Left forelimb (tissue), 1 donor: ENCODE measurements at places on chromosomes 1 and 21.

DNA sequence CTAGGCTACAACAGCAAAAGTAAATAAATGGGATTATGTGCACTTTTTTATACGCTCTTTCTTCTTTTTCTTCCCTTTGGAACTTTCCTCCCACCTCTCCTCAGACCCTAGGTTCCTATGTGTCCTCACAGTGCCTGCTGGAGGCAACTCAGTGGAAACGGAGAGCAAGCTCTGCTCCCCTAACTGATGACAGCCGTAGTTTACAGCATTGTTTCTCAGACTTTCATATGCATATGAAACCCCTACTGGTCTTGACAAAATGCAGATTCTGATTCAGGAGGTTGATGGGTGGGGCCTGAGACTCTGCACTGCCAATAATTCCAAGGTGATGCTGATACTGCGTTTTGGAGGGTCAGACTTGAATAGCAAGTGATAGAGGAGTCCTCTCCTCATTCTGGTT is 34.3 kb upstream of the HMCN1 start:
- DNase-seq: no peak

- peak; percentile 65 for DNase-seq
Observed at GRCh38 chr1:208240662-208241355, 3.4 kb downstream of the PLXNA2 start.

- no peak for DNase-seq
Observed at GRCh38 chr1:65939191-65939590, 146.5 kb downstream of the PDE4B start.

- DNase-seq: no peak
Observed at GRCh38 chr1:184425449-184426277, 38.8 kb downstream of the C1orf21 start.

DNA sequence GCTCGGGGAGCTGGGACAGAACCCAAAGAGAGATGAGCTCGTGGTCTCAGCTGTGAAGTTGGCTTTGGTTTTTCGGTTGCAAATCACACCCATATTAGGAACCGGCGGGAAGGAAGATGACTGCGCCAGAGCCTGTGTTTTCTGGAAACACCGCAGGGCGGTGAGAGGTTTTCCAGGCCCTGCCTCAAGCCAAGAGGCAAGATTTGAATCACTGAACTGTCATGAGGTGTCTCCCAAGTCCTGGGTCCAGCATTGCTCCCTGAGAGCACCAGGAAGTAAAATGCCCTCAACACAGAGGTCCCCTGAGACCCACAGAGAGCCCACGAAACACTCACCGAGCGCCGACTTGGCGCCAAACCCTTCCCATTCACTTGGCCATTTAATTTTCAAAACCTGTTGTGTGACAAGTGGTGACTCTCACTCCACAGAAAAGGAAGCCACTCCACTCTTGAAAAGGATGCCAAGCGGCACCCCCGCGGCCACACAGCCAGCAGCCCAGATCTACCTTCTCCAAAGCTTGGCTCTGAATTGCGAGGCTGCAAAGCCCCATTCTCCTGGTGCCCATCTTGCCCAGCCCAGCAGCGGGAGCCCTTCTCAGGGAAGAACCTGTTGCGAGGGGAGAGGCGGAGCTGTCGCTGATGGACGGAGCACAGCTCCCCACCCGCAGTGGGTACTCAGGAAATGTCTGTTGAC is 99.0 kb upstream of the RUNX3 start:
- no peak for DNase-seq

GRCh38 chr1:107689159-107689558 is 275.8 kb downstream of the VAV3 start:
- DNase-seq: no peak

DNA sequence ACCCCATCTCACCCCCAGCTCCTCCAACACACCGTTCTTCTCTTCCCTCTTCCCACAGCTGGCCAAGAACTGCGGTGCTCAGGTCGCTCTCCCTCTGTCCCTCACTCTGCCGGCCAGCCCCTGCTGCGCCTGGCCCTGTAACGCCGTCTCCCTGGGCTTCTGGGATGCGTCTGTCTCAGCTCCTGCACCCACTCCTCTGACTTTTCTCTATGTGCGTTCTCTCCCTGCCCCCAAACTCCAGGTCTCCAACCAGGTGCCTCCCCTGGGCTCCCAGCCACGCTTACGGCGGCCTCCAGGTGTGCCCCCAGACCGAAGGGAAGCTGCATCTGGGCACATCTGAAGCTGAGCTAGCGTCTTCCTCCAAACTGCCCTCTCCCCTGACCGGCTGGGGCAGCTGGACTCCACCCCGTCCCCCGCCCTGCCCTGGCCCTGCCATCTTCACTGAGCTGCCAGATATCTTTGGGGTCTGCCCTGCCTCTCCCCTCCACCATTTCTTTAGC is 2.6 kb downstream of the KRTAP10-12 start:
- DNase-seq: no peak

DNA sequence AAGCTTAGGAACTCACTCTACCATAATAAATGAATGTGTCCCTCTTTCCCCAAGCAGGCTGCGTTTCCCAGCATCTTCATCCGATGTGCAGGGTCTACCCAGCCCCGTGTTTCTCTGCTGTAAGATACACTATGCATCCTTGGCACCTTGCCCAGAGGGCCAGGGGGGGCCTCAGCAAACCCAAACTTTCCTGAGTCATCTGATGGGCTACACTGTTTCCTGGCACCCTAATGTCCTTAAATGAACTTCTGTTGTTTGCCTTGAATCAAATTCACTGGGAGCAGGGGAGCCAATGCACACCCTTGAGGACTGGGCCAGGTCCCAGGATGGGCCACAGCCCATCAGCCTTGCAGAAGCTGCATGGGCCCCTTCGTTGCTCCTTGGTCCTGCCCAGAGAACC is 145.5 kb downstream of the IGSF21 start:
- no peak for DNase-seq

- no peak for DNase-seq
Observed at GRCh38 chr1:162193815-162194214, 124.3 kb downstream of the NOS1AP start.

GRCh38 chr21:15549671-15550070 is 180.1 kb upstream of the USP25 start:
- DNase-seq: no peak

GRCh38 chr1:160206036-160206389 is 829 bp downstream of the PEA15 start:
- DNase-seq: no peak

DNA sequence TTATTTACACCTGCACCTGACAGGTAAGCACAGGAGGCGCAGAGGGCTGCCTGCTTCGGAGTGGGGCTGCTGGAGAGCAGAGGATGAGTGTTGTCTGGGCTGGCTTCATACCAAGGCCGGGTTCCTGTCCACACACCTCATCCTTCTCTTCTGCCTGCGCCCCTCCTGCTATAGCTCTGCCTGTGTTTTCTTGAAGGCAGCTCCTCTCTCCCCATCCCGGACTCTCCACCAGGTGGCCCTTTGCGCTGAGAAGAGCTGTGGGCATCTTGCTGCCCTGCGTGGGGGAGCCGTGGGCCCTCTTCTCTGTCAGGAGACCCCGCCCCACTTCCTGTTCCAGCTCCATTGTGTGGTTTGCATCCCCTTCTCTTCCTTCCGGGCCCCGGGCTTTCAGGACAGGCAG is 35.0 kb downstream of the ARHGEF10L start:
- no peak for DNase-seq

DNA sequence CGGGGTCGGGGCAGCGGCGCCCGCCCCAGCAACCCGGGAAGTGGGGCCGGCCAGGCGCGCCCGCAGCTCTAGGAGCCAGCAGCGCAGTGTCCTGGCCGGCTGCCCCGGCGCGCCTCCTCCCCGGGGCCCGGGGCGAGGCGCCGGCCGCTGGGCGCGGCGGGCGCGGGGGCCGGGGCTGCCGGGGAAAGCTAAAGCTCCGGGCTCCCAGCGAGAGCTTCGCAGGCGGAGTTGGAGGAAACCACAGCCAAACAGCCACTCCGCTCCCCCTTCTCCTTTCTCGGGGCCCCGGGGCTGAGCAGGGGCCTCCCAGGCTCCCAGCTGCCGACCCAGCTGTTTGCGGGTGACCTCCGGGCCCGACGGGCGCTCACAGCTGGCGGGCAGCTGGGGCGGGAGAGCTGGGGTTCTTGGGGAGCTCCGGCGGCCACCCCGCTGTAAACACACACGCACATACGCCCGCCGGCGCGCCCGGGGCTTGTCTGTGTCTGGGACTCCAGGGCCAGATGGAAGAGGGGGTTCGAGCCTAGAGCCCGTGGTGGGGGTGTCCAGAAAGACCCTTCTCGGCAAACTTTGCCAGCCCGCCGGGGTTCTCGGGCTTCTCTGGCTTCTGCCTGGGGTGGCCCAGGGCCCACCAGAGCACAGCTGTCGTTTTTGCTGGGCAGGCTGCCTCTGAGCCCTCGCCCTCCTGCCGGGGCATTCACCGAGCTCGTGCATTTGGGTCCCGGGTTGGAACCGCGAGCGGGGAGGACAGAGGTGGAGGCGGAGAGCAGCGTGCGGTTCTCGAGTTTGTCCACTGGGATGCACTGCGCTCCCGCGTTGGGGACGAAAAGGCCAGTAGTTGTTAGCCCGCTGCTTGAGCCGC is 1.5 kb downstream of the AJAP1 start:
- peak; percentile 76 for DNase-seq

DNA sequence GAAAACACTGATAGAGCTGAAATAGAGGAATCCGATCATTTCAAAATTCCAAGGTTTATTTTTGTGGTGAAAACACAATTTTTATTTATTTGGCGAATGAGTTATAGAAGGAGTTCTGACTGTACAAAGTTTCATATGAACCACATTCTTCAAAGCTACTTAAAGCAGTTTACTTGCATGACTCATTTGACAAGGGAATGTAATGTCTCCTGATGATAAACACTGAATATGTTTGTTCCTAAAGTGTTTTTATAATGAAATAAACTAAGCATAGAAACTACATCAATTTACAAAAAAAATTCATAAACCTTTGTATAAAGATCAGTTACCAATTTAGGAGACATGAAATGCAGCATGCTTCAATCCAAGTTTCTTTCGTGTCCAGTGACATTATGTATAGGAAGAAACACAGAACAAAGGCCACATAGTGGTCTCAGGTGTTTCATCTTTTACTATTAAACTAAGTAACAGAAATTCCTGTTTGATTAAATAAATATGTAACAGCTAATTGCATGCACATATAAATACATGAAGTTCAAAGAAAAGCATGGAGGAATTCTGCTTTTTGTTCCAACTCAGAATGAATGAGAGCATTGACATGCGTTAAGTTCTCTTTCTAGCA is 2.5 kb downstream of the PRKACB start:
- no peak for DNase-seq

DNA sequence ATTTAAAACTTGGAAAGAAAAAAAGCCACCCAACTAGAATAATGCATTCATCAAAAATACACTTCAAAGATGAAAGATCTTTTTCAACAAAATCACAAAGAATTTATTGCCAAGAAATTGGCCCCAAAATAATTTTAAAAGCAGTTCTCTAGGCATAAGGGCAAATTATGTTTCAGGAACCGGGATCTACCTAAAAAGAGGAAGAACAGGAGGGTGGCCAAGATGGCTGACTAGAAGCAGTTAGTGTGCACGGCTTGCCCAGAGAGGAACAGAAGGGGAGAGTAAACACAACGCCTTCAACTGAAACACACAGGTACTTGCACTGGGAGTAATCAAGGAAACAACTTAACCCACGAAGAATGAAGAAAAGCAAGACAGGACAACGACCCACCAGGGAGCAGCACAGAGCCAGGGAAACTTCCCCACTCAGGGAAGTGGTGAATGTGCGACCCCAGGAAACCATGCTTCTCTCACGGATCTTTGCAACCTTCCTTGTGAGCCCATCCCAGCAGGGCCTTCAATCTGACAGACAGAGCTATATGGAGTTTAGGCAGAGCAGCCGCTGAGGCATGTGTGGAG is 46.1 kb downstream of the ACKR1 start:
- no peak for DNase-seq

DNA sequence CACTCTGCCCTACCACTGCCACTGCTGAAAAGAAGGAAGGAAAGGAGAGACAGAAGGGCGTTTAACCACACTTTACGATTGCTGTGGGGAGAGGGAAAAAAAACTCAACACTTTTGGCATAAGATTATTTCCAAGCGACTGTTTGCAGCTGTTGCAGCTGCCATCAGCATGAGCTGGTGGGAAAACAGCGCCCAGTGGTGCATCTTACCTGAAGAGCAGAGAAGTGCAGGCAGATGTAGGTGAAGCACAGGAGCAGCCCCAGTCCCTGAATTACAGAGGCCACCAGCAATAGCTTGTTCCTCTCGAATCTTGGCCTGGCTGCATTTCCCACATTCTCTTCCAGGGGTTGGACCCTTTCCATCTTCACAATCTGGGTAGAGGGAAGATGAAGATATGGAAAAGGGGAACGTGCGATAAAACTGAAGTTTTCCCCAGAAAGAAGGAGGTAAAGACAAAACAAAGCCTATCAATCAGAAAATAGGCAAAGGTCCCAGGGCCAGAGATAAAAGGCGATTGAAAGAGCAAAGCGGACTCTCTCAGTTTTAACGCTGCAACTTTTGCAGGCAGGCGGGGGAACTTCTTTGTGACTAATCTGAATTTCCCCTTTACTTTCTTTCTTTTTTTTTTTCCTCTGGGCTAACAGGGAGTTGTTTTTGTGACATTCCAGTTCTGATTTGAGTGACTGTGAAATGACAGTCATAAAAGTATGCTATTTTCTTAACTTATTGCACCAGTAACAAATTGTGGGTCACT is at the start of gene TNFSF4:
TSS of gene TNFSF4 (minus strand) at position 516 of the 753 bp plus-strand sequence. CDS start at position 361, 155 bp downstream.
- no peak for DNase-seq

- DNase-seq: no peak
Observed at GRCh38 chr21:19011451-19011850, 607.9 kb upstream of the TMPRSS15 start.

GRCh38 chr1:34292472-34292871 is 115.8 kb downstream of the C1orf94 start:
- DNase-seq: no peak

DNA sequence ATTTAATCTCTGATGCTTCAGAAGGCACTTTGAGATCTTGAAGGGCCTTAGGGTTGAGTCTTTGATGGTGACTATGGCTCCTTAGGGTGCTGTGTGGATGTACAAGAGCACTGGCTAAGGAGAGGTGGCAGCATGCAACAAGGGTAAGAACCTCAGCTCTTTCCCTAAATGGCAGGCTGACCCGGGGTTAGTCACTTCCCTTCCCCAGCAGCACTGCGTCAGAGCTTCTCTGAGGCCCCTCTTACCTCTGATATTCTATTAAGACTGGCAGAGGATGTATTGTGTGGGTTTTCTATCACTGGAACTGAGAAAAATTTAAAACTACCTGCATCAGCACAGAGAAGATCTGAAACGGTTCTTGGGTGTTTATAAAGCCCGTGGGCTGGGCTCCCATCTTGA is 11.8 kb downstream of the C1orf116 start:
- no peak for DNase-seq

- DNase-seq: no peak
Observed at GRCh38 chr1:226884966-226885820, 14.8 kb downstream of the PSEN2 start.

DNA sequence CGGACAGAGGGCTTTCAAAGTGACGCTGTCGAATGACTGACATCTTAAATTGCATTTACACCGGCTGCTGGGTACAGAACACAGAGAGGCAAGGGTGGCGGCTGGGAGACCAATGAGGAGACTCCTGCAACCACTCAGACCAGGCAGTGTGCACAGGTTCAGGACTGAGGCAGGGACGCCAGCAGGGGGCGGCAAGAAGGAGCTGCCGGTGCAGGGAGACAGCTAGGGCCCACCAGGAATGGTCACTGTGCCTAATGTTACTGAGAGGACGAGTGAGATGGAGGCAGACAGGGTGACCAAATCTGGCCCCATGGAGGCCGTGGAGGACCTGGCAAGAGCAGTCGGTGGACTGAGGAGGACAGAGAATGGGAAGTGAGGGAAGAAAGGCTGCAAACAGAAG is 23.5 kb downstream of the GLIS1 start:
- DNase-seq: no peak

- DNase-seq: no peak
Observed at GRCh38 chr21:46509741-46510502, 51.2 kb downstream of the DIP2A start.

GRCh38 chr21:37644636-37645035 is 271.6 kb downstream of the KCNJ6 start:
- DNase-seq: no peak

GRCh38 chr1:38561725-38562124 is 297.8 kb downstream of the RRAGC start:
- DNase-seq: no peak
